GF-D8 (cell line): ENCODE measurements at places on chromosomes 7 and 10.

DNA sequence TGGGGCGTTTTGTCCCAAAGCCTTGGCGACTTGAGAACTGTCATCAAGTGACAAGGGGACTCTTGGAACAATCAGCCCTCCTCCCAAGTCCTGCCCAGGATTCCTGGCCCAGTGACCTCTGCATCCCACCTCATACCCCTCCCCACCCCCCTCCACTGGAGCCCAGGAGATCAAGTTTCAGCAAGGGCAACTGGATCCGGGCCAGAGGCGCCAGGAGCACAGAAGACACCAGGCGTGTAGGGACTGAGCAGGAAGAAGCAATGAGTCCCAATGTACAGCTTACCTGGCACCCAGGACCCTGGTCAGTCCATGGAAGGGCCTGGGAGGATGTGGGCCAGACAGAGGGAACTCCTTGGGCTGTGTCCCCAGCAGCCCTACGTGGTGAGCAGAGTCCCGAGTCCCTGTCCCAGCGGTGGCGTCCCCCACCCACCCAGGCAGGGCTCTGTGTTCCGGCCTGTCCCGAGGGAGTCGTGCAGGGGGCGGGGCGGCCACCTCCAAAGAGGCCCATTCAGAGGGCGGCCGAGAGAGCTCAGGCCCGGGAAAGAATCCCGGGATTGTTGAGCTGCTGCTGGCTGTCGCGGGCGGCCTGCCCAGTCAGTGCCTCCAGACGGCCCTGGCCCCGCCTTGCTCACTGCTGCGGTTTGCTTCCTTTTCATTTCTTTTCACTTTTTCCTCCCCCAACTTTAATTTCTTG is 254.1 kb downstream of the TNS3 start:
- no peak for DNase-seq

- no peak for DNase-seq
Observed at GRCh38 chr7:34181271-34181958, 276.1 kb downstream of the BMPER start.

DNA sequence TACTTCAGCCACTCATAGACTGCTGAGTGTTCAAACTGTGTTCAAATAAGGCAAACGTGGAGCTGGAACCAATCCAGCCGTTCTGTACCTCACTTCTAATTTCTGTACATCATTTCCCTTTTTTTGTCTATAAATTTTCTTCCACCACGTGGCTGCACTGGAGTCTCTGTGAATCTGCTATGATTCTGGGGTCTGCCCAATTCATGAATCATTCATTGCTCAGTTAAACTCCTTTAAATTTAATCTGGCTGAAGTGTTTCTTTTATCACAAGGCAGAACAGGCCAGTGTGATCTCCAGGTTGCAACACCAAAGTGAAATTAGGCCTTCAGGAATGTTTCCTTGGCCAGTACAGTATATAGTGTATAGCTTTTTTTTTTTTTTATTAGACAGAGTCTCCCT is 53.5 kb downstream of the DNAJC12 start:
- no peak for DNase-seq

GRCh38 chr10:3512263-3512662 is 272.7 kb downstream of the KLF6 start:
- DNase-seq, result no peak

GRCh38 chr7:82364671-82365070 is 78.9 kb downstream of the CACNA2D1 start:
- no peak for DNase-seq

- DNase-seq, result no peak
Observed at GRCh38 chr7:50164559-50165170, 71.6 kb upstream of the ZPBP start.

GRCh38 chr10:4051641-4052151 is 266.7 kb upstream of the KLF6 start:
- DNase-seq, result no peak
